ENCODE measurements at places on chromosomes 3 and 15.

GRCh38 chr3:89787979-89788378, 680.6 kb downstream of the EPHA3 start:
- no peak for DNase-seq

GRCh38 chr3:184320104-184320445, 5.7 kb downstream of the EIF4G1 start:
- DNase-seq = peak; percentile 33

DNA sequence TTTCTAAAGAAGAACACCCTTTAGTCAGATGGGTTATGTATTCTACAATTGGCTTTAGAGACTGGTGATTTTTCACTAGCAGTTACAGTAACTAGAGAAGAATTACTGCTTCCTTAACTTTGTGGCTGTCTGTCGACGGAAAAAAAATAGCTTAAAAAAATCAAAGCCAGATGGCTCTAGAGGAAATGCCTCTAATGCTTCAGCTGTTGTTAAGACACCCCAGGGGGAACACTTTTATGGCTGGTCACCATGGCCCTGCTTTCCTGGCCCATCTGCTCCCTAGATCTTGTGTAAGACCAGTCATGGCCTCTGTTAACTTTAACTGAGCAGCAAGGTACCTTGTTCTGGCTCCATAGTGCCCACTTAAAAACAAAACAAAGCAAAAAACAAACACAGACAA, 198.6 kb upstream of the PLSCR5 start:
- DNase-seq = no peak

DNA sequence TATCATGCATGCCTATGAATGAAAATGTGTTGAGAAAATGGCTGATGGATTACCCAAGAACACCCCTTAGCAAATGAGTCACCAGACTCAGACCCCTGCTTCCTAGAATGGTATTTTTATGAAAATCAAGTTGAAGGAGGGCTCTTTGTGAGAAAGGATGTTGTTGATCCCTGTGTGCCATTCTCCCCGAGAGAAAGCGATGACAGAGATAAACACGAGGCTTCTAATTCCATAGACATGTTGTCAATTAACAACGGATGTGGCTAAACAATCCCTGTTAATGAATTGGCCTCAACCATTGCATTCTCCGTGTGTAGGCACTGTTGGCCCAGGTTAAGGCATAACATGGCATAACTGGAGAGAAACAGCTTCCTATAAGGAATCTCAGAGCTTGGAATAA, 5.8 kb upstream of the OXTR start:
- no peak for DNase-seq

- no peak for DNase-seq
Measured at GRCh38 chr3:107345822-107346405, 31.3 kb upstream of the CCDC54 start.

- DNase-seq = no peak
Measured at GRCh38 chr3:47586746-47587145, 8.1 kb upstream of the CSPG5 start.

GRCh38 chr3:62378311-62378789, 5.0 kb upstream of the FEZF2 start:
- DNase-seq = no peak

DNA sequence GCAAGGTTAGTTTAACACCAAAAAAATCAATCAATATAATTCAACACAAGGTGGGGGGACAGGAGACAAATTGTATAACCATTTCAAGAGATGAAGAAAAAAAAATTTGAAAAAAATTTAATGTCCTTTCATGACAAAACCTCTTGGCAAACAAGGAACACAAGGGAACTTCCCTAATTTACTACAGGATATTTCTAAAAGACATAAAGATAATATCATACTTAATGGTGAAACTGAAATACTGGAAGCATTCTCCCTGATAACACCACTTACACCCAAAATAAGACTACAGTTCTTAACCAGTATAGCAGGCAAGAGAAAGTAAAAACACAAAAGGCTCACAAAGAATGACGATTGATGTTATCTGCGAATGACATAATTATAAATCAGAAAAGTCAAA, 44.7 kb downstream of the IFT57 start:
- no peak for DNase-seq

DNA sequence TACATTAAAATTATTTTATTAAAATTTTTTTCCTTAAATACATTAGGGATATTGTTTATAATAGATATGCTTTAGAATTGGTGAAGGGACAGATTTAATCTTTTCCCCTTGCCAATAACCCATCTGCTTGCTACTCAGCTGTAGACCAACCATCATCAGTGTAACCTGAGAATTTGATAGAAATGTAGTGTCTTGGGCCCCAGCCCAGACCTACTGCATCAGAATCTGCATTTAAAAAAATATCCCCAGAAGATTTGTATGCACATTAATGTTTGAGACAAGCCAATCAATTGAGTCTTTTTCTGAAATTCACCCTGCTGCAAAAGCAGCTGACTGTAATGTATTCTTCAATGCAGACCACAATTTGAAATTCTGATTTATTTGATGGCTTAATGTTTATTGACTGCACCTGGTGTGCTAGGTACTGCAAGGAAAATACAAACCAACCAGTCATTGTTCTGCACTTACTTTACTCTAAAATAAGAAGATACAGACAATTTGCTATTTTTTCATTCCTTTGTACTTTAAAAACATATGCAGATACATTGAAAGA, 190.7 kb upstream of the SGO1 start:
- DNase-seq = no peak

GRCh38 chr3:42012383-42012934, 50.6 kb upstream of the ULK4 start:
- DNase-seq = peak; percentile 60

GRCh38 chr3:39137435-39137936, 15.9 kb downstream of the CSRNP1 start:
- DNase-seq = peak; percentile 31

DNA sequence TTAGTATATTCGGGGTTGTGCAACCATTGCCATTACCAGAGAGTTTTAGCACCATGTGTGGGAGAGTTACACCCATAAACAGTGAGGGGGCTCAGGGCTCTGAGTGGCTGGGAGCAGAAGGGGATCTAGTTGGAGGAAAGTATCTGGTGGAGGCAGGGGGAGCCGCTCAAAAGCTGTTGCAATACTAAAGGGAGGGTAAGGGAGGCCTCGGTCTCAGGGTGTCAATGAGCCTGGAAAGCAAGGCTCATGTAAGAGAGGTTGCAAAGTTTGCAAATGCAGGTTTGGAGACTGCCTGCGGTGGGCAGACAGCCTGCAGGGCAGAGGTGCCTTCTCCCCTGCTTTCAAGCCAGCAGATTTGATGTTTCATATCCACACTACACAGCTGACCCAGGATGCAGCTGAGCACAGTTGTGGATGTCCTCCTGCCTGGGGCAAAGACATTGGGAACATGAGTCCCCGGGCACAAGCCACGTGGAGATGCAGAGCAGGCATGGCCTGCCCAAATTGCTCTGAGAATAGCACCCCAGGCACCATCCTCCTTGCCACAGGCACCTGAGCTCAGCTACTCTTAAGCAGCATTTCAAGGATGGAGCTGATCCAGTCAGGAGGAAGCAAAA, 181.4 kb downstream of the TLE3 start:
- DNase-seq = no peak

DNA sequence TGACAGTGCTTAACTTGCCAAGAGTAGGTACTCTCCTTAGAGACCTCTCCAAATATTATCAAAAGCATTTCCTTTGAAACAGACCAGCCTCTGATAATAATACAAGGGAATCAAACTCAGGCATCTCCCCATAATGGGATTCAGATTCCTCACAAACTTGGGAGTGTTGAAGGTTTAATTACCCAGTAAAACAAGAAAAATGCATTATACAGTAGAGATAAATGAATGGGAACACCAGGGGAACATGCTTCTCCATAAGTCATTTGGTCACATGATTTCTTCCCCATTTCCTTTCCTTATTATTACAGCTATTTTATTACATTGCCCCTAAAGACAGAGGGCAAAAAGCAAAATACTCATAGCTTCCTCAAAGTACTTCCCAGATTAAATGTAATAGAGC, 325.0 kb upstream of the CDIN1 start:
- no peak for DNase-seq

DNA sequence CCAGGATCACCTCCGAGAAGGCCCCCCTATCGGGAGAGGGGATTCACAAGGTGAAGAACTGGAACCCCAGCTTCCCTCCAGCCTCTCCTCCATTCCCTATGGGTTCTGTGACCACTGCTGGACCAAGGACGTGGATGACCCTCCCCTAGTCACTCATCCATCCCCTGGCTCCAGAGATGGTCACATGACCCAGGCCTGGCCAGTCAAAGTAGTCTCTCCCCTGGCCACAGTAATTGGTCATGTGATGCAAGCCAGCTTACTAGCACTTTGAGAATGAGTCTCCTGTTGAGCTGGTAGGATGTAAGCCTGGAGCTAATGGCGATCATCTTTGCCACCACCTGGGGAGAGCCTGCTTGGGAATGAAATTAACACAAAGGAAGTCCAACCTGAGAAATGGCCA, 3.9 kb downstream of the CAMK1 start:
- DNase-seq = no peak

DNA sequence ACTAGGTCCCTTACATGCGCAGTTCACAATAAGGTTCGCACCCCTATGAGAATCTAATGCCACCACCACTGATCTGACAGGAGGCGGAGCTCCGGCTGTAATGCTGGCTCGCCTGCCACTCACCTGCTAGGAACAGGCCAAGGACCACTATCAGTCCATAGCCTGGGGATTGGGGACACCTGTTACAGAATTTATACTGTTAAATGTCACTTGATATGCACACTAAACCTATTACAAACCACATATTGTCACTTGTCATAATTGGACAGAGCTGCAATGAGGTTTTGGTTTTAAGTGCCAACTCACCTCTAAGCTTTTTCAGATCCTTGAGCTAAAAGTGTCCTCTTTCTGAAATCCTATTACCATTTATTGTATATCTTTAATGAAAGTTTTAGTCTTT, 507.9 kb upstream of the TPRG1 start:
- DNase-seq = no peak

DNA sequence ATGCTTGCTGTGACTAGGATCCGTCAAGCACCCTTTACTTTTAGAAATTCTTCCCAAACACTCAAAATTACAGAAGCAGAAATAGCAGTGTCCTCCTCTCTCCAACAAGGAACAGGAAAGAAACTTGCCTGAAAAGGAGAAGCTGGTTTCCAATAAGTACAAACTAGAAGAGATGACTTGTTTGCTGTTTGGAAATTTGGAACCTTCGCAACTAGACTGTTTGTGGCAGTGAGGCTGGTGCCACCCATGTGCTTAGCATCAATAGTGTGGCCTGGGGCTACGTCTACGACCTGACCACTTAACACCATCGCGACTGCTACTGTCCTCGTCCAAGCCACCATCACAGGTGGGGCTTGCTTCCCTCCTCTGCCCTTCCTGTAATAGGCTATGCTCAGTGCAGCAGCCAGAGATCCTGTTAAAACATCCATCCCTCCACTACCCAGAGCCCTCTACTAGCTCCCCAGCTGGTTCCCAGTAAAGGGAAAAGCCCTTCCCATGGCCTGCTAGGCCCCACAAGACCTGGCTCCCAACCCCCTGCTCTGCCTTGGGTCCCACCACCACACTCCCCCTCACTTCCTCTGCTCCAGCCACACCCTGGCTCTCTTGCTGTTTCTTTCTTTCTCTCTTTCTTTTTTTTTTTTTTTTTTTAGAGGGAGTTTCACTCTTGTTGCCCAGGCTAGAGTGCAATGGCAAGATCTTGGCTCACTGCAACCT, 52.6 kb upstream of the CCR2 start:
- no peak for DNase-seq

DNA sequence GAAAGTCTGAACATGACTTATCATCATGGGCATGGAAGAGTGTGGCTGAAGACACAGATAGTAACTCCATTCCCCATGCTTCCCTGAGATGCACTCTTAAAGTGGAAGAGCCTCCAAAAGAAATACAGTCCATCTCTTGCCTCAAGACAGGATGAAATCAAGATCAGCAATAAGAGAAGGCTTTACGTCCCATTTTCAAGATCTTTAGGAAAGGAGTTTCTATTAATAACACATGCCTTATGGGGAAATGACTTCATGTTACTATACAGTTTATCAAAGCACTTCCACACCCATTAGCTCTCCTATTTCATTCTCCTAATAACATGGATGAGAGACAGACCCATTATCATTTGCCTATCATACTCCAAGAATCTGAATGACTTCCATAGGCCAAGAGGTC, 6.1 kb upstream of the KBTBD12 start:
- DNase-seq = no peak

- no peak for DNase-seq
Measured at GRCh38 chr3:183131186-183131725, 31.3 kb downstream of the LAMP3 start.

DNA sequence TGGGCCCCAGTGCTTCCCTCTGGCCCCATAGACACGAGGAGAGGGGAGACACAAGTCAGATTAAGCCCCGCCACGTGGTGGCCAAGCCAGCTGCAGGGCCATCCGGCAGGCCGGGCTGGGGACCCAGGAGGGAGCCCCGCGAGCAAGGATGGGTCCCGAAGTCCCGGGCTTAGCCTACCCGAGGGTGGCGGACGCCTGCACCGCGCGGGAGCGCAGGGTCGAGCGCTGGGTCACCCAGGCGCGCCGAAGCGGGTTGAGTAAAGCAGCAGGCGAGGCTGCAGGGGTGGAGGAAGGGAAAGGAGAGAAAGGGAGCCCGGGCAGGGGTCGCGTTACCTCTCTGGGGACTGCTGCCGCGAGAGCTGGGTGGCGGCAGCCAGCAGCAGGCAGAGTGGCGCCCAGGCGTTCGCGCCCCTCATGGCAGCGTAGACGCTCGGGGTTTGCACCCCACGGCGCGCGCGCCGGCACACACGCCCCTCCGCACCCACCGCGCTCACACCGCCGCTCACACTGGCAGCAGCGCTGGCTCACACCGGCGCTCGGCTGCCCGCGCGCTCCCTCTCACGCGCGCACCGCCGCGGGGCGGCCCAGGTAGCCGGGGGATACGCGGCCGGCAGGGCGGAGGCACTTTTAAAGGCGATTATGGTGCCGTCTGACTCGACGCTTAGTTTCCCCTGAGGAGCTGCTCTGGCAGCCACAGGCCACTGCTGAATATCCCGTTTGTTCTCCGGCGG, at the start of gene PCOLCE2:
Gene PCOLCE2 (minus strand): TSS at position 603 of the 731 bp plus-strand sequence. CDS start 187 bp downstream, at position 416.
- DNase-seq = no peak

DNA sequence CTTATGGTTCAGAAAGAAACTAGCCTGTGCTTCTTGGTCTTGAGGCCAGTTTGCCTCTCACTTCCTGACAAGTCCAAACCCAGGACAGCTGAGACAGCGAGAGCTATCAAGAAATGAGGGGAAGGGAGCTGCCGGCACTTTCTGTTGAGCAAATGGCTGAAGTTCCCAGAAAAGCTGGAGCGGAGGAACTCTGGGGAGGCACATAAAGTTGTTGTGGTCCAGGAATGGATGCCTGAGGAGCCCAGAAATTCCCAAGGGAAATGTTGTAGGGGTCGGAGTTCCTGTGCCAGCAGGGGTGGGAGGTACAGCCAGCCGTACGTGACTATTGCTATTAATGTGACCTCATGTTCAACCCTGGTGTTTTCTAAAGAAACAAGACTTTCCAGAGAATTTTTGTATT, 98.8 kb upstream of the TNFAIP8L3 start:
- no peak for DNase-seq

GRCh38 chr3:31918179-31919150, 62.6 kb downstream of the OSBPL10 start:
- no peak for DNase-seq

DNA sequence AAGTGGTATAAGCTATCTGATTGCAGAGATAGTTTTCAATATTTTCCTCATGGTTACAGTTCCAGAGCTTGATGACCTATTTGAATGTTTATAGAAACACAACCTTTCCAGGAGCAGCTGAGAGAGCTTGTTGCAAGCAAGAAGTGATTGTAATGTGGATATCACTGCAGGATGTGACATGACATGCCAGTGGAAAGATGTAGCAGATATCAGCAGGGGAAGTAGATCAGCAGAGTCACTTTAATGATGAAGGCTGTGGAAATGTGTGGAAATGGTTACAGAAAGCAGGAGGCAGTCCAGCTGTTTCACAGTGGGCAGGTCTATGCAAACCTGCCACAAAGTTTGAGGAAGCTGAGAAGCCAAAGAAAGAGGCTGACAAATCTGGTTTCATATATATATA, 21.0 kb downstream of the TMEM158 start:
- no peak for DNase-seq

All from CD4-positive, alpha-beta T cell treated with Interleukin-10 for 1 hour (primary cell).